ENCODE measurements at places on chromosomes 2 and 18.

- DNase-seq = no peak
These were observed 207.2 kb upstream of the TCF4 start for GRCh38 chr18:55795101-55795669.

DNA sequence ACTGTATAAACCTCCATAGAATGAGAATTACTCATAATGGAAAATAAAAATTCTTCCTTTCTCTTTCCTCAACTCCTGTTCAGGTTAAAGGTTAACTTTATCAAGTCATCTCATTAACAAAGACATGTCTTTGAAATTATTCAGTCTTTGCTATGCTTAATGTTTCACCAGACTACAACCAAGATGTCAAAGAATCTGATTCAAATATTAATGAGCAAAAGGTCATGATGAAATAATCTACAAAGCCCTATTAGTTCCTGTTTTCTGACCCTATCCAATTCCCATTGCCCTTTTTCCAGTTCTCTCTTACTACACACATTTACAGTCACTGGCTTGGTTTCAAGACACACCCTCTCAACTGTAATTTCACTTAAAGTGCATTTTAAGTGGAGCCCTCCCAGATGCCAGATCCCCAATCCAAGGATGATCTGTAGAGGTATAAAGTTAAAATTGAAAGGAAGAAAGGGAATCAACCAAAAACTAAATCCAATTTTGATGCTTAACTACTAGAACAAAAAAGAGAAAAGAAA, 246.9 kb upstream of the CYP26B1 start:
- no peak for DNase-seq

DNA sequence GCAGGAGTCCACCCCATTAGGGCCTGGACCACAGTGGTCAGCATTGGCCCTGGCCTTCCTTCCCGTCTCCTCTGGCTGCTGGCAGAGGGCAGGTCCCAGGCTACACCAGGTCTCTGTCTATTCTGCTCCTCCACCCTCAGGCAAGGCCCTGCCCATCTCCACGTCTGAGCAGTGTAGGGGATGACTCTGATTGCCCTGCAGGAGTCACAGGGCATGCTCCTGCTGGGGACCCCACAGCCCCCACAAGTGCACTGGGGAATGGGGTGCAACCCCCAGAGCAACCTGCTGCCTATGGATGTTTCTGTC, 40.0 kb downstream of the STK25 start:
- no peak for DNase-seq

DNA sequence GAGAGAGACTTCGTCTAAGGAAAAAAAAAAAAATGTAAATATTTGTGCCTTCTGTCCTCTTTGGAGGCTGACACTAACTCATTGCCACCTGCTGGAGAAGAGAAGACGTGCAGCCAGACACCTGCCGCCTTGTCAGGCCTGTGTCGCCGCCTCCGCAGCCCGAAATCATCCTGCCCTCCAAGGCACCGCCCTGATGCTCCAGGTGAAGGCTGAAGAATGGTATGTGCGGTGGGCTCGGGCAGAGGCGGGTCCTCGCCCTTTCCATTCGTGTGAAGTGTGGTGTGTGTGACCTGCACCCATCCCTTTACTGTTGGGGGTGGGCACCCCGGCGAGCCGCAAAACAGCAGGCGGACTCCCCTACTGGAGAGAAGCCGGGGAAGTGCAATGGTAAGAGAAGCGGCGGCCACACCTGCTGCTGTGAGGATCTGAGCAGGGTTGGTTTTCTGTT, 60.4 kb downstream of the FAM161A start:
- peak; percentile 82 for DNase-seq

DNA sequence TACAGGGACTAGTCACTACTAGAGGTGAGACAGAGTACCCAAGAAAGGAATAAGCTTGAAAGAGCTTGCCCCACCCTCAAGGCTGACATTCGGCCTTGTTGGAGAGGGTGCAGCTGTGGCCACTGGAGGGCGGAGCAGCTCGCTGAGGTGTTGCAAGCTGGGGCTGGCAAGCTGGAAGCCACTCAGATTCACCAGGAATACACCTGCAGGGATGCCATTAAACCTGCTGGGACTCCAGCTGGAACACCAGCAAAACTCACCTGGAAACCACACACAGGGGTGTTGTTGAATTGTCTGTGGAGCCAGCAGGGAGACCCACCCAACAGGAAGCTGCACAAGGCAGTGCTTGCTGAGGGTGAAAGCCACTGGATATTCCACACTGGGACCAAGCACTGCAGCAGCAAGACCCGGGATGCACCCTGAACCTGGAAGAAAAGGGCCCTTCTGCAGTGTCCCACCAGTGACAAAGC, 26.1 kb downstream of the KCTD18 start:
- DNase-seq = peak; percentile 53

GRCh38 chr2:165953306-165953654, 296 bp downstream of the TTC21B start:
- no peak for DNase-seq

DNA sequence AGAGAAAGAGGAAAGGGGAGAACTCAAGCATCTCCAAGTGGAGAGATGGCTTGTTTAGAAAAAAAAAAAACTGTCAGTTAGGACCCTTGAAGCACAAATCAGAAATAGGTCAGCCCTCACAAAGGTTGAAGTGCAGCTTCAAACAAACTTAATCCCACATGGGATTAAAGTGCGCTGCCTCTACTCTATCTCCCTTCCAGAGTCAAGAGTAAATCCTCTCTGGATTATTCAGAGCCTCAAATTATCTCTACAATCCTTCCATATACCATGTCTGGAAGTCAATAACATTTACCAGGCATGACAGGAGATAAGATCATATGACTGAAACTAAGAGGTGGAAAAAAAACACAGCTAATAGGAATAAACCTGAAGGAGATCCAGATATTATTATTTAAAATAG, 69.8 kb downstream of the SMAD7 start:
- no peak for DNase-seq

DNA sequence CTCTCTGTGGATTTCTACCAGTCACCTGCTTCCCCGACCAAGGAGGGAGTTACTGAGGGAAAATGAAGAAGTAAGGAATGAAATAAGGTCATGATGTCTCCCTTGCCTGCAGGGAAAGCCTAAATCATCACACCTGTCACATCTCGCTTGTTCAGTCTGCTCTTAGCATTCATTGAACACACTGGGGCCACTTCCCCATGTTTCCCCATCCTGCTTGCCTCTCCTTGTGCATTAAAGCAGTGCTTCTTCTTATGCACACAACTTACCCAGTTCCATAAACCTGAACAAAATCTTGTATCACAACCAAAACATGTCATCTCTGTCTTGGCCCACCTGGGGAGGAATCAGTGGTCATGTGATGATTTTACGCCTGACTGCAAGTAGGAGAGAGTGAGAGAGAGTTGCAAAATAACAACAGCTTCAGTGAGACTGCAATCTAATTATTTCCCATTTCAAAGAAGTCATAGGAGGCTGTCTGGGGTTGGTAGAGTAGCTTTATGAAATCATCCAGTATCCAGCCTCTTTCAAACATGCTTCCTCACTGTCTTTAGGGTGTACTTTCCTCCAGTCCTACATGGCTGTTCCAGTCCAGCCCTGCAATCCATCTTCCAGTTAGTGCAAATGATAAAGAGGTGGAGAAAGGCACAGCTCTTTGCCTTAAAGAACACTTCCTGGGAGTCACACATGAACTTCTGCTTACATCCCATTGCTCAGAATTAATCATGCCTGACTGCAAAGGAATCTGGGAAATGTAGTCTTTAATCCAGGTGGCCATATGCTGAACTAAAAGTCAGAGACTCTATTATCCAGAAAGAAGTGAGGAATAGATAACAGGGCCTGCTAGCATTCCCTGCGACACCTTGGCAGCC, 220.1 kb downstream of the HAUS1 start:
- DNase-seq = no peak

GRCh38 chr2:121187982-121188411, 97.0 kb downstream of the TFCP2L1 start:
- DNase-seq = no peak

DNA sequence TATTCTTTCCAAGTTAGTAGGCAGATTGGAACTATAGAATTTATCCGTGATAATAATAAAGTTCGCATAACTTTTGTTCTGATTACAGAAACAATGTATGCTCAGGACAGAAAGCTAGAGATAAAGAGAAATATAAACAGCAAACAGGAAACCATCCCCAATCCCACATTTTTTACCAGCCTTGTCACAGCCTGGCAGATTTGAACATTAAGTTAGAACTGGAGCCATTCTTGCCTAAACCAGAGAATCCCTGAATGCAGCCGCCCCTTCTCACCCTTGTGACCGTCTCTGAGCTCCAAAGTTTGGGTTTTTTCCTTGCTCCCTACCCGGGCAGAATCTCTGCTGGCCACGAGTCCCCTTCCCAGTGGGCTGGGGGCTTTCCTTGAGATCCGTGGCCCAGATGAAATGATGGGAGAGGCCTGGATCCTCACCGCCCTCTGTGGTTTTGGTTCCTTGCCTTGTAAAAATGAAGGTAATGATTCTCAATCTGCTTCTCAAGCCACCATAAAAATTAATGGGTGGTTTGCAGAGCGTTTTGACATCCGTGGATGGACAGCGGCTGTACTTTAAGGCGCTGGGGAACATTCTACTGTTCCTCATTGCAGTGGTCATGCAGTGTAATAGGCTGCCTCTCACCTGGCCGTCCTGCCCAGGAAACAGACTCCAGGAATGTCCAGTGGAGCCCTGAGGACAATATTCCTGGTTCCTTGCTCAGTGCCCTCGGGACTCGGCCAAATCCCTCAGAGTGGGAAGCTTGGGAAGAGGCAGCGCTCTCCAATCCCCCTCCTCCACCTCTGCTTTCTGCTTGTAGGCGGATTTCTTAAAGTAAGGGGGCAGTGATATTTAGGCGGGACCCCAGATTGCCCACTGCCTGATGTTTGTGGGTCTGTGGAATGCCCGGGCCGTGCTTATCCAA, 1.6 kb downstream of the SH3BP4 start:
- DNase-seq = no peak

DNA sequence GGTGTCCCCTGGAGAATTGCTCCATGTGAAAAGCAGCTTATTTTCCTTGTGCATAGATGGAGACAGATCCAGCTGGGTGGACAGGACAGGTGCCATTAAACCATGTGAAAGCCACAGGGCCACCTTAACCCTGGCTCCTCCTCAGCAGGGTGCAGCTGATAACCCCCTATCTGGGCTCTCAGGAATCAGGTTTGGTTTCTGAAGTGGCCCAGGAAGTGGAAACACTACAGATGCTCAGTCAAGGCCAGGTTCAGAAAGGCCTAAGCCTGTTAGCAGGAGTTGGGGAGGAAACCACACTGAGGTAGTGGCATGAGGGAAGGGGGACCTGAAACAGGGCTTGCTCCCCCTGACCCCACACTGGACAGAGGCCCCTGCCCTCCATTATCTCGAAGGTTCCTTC, 217.0 kb downstream of the SPP2 start:
- DNase-seq = peak; percentile 37

GRCh38 chr2:165743442-165743841, 50.6 kb downstream of the GALNT3 start:
- no peak for DNase-seq

DNA sequence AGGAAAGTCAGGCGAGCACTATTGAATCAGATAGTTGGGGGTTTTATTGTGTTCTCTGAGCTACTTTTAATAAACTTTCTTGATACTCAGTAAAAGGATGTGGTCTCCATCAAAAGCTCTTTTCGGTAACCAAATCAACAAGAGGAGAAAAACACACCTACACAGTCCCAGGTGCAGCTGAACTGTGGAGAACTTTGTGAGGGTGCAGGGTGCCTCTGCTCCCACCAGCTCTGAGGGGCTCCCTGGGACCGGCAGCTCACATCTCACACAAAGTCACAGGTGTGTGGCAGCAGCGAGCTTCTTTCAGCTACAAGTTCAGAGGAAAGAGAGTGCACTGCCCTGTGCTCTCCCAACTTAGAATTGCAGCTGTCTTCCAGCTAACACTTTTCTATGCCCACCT, 650.4 kb downstream of the RNF144A start:
- DNase-seq = peak; percentile 80

- no peak for DNase-seq
These were observed 97.8 kb downstream of the B3GNT2 start for GRCh38 chr2:62293490-62294271.

GRCh38 chr2:168200930-168201583, 46.3 kb downstream of the STK39 start:
- DNase-seq = no peak

DNA sequence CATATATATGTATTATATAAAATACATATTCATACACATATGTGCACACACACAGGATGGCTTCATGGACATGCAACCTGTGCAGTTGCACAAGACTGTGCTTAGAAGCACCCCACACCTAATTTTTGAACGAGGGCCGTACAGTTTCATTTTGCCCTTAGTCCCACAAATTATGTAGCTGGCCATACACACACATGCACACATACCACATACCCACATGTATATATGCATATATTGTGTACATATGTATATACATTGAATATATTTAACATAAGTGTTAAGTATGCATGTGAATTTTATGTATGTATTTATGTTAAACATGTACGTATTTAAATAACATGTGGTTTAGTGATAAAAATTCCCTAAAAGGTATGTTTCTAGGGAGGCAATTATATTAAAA, 18.3 kb downstream of the GPATCH11 start:
- DNase-seq = no peak

All from activated CD8-positive, alpha-beta T cell treated with anti-CD3 and anti-CD28 coated beads, Interleukin-2, amount 10 ng/mL, durations not matched to agents 7 days and 5 days (primary cell).